ENCODE measurements at places on chromosomes 13 and 19.

- no peak for DNase-seq
Observed at GRCh38 chr13:37481011-37481884, 117.3 kb downstream of the POSTN start.

- peak; percentile 96 for DNase-seq
Observed at GRCh38 chr19:48872182-48872883, at the start of gene PPP1R15A. TSS of gene PPP1R15A (plus strand) at chr19:48872421. CDS start at chr19:48873234, 813 bp downstream.

GRCh38 chr19:45638930-45639729 lies at the start of gene EML2:
TSS of gene EML2 (minus strand) at chr19:45639397. CDS start at chr19:45639376, 21 bp downstream.
- DNase-seq = no peak

- DNase-seq = no peak
Observed at GRCh38 chr19:43425567-43426392, 11.1 kb downstream of the TEX101 start.

GRCh38 chr19:32201636-32202051 lies 143.8 kb upstream of the ZNF507 start:
- DNase-seq = no peak

GRCh38 chr13:79803989-79804388 lies 323.0 kb downstream of the NDFIP2 start:
- no peak for DNase-seq

DNA sequence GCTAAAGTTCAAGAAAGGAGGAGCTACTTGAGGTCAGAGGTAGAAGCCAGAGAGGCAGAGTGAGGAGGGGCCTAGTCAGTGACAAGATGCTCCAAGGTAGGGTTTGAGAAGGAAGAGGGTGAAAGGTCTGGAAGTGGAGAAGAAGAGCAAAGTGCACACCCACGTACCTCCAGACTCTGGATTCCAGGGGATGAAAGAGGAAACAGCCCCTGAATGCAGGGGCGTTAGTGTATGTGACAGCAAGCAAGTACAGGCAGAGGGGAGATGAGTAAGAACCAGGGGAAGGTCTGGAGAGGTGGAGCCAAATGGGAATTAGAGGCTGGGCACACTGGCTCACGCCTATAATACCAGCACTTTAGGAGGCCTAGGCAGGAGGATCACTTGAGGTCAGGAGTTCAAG lies 8.7 kb downstream of the RPS28 start:
- no peak for DNase-seq

DNA sequence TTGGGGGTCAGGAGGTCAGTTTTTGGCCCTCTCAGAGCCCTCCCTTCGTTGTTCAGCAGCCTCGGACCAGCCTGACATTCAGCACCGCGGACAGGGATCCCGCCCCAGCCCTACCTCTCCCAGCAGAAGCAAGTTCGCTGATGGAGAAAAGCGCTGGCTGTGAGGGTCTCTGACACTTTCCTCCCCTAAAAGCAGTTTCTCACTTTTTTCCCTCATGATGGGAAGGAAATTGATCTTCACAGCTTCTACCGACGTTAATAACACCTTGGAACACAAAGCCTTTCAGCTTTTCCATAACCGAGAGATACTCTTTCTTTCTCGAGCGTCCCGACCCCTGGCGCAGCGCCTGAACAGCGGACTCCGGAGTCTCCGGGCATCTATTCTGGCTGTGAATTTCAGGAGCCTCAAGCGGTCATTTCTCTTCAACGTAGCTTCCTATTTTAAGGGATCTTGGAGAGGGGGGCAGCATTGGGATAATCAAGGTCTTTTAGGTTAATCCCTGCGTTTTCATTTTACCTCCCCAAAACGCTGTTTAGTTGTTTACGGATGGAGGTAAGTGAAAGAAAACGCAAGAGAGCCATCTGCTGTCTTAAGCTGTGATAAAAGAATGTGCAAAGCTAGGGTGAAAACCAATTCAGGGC lies 467.2 kb downstream of the ITGBL1 start:
- DNase-seq = no peak

- DNase-seq = no peak
Observed at GRCh38 chr19:41700381-41701195, 7.8 kb upstream of the CEACAM5 start.

DNA sequence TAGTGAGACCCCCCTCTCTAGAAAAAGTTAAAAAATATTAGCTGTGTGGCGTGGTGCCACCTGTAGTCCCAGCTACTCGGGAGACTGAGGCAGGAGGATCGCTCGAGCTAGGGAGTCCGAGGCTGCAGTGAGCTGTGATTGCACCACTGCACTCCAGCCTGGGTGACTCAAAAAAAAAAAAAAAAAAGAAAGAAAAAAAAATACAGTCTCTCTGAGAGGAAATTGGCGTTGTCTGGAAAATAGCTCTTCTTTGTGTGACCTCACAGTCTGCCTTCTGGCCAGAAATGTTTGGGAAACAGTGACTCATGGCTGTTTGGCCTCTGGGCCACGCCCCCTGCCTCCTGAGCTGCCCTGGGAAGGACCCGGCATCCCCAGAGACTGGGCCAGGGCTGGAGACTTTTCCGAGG lies 10.7 kb downstream of the MARCHF2 start:
- DNase-seq = peak; percentile 85

GRCh38 chr19:4676955-4677731 lies 7.0 kb upstream of the MYDGF start:
- no peak for DNase-seq

GRCh38 chr19:49398001-49398615 lies 10.1 kb downstream of the KASH5 start:
- DNase-seq = no peak

DNA sequence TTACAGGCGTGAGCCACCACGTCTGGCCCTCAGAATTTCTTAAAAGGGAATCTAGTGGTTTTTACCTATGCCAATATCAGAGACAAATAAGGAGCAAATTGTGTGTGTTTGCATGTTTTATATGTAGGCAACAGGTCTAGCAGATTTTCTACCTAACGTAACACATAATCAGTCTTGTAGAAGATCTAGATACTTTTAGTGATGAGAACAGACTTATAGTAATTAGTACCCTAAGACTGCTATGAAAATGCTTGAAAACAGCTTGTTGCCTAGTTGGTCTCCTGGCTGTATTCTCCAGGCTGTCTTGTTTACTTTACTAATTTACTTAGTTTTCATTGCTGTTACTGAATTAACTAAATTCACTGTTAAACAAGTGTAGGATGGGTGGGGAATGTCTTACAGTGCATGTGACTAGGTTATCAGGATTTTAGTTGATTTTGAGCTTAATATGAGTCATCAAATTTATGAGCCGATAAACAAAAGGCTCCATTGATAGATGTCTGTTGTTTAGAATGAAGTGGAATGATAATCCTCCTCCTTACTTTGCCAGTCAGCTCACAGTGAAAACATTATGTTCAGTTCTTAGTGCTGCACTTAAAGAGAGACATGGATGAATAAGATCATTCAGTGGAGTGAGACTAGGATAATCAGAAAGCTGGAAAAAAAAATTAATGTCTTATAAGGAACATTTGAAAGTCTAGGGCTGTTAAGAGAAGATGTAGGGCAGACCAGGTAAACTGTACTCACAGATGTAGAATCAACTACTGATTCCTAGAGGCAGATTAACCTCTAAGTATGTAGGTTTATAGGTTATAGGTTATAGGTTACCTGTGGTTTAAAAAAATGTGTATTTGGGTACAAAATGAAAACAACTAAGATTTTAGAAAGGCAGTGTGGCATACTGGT lies 22.4 kb downstream of the GTF2F2 start:
- DNase-seq = no peak

DNA sequence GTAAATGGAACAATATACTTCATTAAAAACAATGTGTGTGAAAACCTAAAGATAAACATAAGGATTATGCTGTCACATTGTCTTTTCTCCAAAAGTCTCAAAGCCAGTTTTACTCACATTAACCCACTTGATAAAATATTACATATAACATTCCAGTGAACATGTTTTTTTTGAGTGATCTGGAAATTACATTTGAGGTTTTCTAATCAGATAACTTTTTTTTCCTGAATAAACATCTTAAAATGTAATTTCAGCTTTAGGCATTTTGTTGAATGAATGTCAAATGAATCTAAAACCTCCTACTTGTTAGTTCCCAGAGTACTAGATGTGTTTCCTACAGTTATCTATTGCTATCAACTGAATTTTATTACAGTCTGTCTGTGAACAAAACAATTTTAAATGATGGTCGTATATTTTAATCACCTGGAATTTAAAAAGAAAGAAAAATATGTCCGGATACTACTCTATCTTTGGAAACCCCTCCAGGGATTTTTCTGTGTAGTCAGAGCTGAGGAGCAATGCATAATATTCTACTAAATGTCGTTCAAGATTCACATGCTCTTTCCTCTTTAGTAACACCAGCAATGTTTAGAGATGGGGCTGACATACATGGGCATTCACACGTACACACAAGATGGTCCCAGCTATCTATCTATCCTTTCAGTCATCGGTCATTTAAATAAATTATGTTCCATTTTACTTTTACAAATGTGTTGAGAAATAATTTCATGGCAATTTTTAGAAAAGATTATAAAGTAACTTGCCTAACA lies 283.9 kb downstream of the KLF12 start:
- DNase-seq = no peak

- DNase-seq = no peak
Observed at GRCh38 chr19:33064458-33064791, 263 bp downstream of the RHPN2 start.

DNA sequence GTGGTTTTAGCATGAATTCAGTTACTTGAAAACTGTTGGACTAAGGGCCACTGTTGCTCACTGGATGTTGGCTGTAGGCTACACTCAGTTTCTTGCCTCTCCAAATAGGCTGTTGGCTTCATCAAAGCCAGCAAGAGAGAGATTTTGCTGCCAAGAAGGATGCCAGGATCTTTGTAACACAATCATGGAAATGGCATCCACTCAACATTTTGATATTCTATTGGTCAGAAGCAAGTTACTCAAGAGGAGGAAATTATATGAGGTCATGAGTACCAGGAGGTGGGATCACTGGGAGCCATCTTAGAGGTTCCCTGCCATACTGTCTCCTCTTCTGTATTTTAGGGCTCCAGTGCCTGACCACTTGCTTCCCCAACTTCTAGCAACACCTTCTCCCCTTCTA lies 30.6 kb downstream of the SYDE1 start:
- no peak for DNase-seq

GRCh38 chr19:5436106-5436947 lies 18.9 kb upstream of the ZNRF4 start:
- DNase-seq = peak; percentile 55

- no peak for DNase-seq
Observed at GRCh38 chr13:72397265-72397664, 330.2 kb downstream of the MZT1 start.

DNA sequence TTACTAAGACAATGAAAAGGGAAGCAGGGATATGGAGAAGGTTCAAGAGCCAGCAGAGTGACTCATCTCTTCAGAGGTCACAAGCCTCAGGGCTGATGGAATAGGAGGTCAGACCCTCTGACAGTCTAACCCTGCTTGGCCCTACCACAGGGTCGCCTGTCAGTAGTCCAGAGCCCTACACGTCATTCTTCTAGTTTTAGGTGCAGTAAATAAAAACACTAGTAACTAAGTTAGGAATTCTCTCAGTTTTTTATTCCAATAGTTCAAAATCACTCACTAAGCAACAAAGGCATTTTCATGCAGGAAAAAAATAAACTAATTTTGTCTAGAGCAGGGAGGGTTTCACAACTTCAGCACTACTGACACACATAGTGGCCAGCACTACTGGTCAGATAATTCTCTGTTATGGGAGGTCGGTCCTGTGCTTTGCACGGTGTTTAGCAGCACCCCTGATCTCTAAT lies 27.2 kb downstream of the FOXO1 start:
- DNase-seq = no peak

GRCh38 chr19:37969695-37970094 lies 62.7 kb downstream of the SIPA1L3 start:
- no peak for DNase-seq

DNA sequence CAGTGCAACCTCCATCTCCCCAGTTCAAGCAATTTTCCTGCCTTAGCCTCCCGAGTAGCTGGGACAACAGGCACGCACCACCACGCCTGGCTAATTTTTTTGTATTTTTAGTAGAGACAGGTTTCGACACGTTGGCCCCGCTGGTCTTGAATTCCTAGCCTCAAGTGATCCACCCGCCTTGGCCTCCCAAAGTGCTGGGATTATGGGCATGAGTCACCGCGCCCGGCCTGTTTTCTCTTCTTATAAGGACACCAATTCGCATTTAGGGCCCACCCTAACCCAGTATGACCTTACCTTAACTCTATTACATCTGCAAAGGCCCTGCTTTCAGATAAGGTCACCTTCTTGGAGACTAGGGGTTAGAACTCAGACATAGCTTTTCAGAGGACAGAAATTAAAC lies 35.1 kb downstream of the TMEM161A start:
- DNase-seq = no peak

DNA sequence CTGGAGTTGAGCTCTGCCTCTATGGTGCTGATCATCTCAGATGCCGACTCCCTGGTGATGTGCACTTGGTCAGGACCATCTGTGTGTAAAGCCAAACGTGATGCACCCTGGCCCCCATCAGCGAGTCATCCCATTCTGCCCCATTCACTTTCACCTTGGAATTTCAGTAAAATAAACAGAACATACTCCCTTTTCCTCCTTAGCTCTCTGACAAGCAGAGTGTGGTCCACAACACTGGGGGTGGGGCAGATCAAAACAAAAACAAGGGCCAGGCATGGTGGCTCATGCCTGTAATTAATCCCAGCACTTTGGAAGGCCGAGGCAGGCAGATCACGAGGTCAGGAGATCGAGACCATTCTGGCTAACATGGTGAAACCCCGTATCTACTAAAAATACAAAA lies 12.3 kb downstream of the CEACAM20 start:
- no peak for DNase-seq

- DNase-seq = peak; percentile 42
Observed at GRCh38 chr13:19597523-19597922, 35.9 kb upstream of the MPHOSPH8 start.

DNA sequence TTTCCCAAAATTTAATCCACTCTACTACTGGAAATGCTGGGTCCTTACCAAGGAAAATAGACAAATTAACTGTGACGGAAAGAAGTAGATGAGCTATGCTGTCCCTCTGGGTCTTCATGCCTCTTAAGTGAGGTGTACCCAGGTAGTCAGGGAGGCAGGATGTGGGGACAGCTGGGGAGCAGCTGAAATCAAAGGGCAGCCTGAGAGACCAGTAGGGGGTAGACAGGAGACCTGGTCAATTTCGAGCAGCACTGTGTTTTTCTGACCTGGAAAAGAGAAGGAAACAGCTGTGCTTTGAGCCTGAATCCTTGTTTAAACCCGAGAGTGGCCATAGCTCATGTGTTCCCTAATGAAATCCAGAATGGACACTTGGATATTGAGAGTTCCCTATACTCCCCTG lies 587.3 kb downstream of the EFNB2 start:
- no peak for DNase-seq

DNA sequence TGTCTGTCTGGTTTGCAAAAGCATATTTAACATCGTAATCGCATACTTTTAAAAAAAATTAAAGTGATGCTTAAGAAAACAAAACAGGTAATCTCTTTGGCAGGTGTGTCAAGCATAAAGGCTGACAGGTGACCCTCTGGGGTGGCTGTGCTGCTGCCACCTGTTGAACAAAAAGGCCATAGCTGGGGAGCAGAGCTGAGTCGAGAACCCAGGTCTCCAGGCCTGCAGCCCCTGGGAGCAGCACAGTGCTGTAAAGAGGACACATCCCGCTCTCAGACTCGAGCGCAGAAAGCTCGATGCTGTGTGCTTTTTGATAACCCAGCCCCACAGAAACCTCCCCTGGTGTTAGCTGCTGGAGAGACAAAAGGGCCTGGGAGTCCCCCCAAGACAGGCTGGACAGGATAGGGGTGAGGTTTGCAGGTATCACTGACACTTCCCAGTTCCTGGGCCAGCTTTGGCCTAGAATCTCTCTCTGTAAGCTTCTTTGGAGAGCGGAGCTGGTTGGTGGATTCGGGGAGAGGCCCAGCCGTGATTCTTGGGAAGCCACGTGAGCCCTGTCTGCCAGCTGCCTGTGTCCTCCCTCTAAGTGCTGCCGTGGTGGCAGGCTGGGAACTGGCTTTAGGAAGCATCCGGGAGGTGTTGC lies 66.9 kb downstream of the C13orf42 start:
- DNase-seq = no peak

- DNase-seq = no peak
Observed at GRCh38 chr13:106986687-106987426, 418.9 kb upstream of the ARGLU1 start.
